ENCODE measurements at places on chromosomes 16 and 17.

- no peak for DNase-seq
These were observed 200.6 kb downstream of the CPPED1 start for GRCh38 chr16:12602811-12603698.

GRCh38 chr17:75981019-75981615 lies 2.1 kb downstream of the TEN1 start:
- DNase-seq, result no peak

- no peak for DNase-seq
These were observed 8.8 kb upstream of the RAB40C start for GRCh38 chr16:580946-581498.

DNA sequence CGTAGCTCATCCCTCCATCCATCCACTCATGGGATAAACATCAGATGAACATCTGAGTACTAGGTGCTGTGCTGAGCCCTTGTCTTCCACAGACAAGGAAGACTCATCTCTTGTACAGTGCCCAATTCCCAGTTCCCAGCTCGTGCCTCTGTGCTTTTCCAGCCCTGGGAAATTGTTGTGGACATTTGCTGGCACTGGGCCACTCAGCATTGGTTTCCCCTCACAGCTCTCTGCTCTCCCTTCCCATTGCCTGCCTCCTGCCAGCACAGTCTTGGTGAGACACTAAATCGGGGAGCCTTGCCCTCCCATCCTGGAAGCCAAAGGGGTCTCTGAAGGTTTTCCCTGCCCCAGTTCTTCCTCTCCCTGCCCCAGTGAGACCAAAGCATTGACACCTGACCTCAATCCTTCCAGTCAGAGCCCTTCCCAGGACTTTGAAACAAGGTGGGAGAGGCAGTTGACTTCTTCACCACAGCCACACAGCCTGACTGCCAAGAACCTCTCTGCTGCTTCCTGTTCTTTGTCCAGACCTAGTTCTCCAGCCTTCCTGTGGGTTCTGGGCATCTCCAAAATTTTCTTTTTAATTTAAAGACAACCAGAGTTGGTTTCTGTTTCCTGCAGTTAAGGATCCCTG lies 50.2 kb downstream of the WSB1 start:
- DNase-seq, result no peak

- DNase-seq, result peak; percentile 44
These were observed 63.3 kb downstream of the TUBD1 start for GRCh38 chr17:59829217-59830006.

GRCh38 chr17:30922235-30923030 lies 688 bp downstream of the ADAP2 start:
- peak; percentile 11 for DNase-seq

DNA sequence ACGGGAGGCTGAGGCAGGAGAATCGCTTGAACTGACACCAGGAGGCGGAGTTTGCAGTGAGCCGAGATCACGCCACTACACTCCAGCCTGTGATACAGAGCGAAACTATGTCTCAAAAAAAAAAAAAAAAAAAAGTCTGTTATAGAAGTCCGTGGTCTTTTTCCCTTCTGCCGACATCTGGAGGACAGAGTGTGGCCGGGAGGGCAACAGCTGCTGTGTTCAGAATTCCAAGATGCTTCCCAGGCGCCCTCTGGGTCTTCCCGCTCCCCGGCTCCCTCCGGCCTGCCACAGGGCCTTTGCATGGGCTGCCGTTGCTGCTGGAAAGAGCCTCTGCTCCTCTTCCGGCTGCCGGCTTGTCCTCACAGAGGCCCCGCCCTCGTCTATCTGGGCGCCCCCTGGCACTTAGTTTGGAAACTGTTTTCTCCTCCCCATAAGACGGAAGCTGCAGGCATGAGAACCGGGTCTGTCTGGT lies 2.4 kb upstream of the CACNA1H start:
- peak; percentile 26 for DNase-seq

- no peak for DNase-seq
These were observed 42.3 kb downstream of the CDH11 start for GRCh38 chr16:65079549-65079948.

- DNase-seq, result no peak
These were observed 1.5 kb downstream of the SOCS7 start for GRCh38 chr17:38353086-38353604.

GRCh38 chr17:49361129-49361901 lies 735 bp downstream of the ZNF652 start:
- DNase-seq, result peak; percentile 70

DNA sequence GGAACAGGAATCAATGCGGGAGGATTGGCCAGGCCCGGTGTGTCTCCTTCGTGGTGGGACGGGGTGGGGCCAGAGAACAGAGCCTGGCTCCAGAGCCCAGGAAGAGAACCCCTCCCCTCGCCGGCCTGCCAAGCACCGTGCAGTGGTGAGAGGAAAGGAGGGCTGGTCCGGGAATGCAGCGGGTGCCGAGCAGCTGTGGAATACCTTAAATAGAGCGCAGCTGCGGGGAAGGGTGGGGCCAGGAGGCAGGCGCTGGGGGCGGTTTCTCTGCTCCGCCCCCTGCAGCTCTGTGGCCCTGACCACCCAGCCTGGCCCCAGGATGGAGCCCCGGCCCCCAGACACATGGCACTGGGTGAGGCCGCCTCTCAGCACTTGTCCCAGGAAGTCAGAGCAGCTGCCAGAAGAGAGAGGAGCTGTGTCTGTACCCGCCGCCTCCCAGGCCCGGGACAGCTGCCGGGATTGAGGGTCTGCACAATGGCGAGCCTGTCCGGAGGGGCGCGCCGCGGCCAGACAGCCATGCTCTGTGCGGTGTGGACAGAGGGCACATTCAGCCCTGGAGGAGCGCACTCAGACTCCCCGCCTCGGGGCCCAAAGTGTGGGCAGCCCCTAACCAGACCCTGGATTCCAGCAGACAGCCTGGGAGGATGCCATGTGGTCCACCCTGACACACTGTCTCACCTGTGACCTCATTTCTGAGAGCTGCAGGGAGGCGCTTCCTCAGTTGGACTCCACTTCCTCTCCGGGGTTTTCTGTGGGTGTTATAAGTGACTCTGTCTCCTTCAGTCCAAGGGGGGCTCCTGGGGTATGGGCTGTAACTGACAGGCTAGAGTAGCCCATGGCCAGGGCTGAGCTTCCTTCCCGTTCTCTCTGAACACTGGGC lies 268.8 kb downstream of the SEC14L1 start:
- DNase-seq, result peak; percentile 47

DNA sequence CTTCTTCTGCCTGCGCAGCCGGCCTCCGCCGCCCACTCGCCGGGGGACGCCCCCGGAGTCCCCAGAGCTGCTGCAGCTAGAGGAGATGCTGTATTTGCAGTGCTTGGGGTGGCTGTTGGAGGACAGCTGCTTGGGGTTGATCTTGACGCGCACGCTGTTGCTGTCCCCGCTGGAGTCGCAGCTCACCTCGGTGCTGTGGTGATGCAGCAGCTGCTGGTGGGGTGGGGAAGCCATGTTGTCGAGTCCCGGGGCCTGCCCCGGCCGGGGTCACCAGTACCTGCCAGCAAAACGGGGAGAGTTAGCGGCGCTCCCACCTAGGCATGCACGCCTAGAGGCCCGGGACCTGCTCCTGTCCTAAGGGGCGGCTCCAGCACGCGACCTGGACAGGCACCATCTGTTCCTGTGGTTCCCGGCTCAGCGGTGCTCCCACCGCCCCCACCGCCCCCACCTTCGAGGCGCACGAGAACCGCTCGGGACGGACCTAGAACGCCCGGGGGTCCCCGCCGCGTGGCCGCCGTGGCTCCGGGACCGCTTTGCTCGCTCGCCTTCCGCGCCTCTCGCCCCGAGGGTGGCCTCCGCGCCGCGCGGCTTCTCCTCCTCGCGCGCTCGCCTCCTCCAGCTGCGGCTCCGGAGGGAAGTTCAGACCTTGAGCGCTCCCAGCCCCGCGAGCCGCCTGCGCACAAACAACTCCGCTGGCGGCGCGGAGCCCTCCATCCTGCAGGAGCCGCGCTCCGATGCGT lies 863 bp downstream of the ADCY9 start:
- peak; percentile 60 for DNase-seq

DNA sequence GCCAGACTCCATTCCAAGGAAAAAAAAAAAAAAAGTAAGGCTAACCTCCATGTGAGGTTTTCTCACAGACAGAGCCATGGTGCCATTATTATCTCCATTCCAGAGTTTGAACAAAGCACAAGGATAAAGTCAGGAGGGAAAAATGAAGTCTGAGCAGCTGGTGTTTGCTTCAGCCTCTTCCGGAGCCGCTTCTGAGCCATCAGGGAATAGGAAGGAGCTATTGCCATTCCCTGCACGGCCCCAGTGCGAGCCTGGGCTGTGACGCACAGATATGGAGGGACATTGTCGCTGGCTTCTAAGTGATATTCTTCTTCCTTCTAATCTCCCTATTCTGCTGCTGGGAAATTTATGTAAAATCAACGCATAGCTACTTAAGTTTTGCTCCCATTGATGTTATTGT lies 69.5 kb upstream of the PIRT start:
- DNase-seq, result no peak

GRCh38 chr16:64184156-64184555 lies 937.7 kb downstream of the CDH11 start:
- no peak for DNase-seq

DNA sequence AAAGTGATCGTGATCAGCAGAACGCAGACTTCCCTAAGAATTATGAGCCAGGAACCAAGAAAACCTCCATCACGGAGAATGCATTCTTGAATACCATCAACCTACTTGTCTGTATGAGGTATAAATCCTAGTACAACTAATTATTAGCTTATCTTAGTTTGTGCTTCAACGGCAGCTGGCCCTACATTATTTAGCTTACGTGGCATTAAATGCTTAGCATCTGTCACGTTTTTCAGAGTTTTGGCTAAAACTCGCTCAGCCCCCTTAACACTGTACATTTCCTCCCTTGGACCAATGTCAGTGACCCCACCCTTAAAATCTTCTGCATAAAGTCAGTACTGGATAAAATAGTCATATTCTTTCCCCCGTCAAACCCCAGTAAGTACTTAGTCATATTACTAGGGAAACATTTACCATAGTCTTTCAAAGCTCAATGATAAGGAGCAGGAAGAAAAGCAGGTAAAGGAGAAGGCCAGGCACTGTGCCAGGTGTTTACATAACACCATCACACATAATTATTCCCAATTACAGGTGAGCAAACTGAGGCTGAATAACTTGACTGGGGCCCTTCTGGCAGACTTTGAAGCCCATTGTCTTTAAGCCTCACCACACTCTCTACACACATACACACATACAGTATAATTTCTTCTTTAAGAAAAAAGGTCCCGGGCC lies 16.6 kb upstream of the TXNDC11 start:
- DNase-seq, result no peak

GRCh38 chr16:17193566-17194100 lies 277.1 kb downstream of the XYLT1 start:
- no peak for DNase-seq

DNA sequence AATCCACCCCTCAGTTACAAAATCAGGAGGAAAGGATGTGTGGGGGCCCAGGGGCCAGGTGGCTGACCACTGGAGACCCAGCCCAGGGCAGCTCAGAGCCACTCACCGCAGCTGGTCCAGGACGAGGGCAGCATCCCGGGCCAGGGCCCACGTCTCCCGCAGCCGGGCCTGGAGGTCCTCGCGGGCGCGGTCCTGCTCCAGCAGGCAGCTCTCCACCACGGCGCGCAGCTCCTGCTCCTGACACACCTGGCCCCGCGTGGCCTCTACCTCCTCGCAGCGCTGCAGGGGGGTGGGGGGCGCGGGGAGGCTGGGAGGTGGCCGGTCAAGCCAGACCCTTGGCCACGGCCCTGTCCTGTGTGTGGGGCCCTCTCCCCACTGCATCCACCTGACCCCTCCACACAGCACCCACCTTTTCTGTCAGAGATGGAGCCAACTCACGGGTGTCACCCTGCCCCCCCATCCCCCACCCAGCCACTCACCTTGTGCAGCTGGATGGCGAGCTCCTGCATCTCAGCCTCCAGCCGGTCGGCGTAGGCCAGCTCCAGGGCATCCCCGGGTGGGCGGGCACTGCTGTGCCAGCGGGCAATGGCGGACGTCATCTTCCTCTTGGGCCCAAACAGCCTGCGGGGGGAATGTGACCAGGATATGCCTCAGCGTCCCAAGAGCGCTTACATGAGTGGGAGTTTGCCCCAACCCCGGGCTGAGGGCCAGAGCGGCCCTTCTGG lies 5.1 kb downstream of the NUDT16L1 start:
- DNase-seq, result no peak

DNA sequence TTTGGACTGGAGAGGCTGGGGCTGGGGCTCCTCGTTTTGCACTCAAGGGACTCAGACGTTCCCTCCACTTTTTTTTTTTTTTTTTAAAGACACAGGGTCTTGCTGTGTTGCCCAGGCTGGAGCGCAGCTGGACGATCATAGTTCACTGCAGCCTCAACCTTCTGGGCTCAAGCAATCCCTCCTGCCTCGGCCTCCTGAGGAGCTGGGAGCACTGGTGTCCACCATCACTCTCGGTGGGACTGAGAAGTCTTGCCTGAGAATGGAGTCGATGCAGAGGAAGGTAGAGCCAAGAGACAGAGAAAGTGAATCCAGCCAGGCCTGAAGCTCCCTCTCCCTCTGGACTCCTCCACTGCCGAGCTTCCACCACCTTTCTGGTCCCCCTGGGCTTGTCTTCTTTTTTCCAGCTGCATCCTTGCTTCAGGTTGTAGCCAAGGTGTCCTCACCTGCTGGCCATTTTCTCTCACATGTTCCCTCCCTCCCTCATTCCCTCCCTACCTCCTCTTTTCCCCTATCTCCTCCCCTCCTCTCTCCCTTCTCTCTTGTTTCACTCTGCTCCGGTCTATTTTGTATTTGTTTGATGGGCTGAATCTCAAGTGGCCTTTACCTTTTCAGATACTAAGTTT lies 233.8 kb downstream of the SNX29 start:
- no peak for DNase-seq

- no peak for DNase-seq
These were observed 12.8 kb upstream of the FBXL19 start for GRCh38 chr16:30910427-30911029.

DNA sequence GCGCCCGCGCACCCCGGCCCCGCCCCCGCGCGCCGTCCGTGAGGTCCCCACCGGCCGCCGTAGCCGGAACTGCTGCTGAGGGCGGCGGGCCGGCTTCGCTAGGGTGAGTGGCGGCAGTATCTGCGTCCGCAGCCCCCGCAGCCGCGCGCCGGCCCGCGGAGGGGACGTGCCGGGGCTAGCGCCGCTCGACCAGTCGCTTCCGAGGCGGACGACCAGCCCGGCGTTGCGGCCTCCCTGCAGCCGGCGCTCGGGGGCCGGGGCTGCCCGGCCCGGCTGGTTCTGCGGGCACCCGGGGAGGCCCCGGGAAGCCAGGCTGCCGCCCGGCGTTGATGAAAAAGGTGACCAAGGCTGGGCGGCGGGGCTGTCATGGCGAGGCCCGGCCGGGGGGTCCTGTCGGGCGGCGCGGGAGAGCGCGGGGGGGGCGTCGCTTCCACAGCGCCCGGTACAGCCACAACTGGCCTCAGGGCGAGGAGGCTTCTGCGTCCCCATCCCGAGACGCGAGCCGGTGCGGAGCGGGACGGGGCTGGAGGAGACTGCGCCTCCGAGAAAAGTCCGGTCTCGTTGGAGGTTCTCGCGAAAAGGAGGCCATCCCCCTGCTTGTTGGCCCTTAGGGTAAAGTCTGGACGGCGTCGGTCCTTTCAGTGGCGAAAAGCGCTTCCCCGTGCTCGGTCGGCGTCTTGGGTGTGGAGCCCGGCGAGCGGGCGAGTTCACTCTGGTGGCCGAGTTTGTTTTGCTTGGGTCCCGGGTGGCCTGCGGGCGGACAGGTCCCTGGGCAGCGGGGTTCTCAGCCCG lies at the start of gene CRAMP1:
CRAMP1 (plus strand) TSS at position 41 of the 792 bp plus-strand sequence. CDS start 2,280 bp downstream, outside the sequence.
- peak; percentile 35 for DNase-seq
